DMS 273 treated with DMSO at 0.1 percent for 48 hours (cell line): ENCODE measurements at places on chromosomes 3 and 15.

DNA sequence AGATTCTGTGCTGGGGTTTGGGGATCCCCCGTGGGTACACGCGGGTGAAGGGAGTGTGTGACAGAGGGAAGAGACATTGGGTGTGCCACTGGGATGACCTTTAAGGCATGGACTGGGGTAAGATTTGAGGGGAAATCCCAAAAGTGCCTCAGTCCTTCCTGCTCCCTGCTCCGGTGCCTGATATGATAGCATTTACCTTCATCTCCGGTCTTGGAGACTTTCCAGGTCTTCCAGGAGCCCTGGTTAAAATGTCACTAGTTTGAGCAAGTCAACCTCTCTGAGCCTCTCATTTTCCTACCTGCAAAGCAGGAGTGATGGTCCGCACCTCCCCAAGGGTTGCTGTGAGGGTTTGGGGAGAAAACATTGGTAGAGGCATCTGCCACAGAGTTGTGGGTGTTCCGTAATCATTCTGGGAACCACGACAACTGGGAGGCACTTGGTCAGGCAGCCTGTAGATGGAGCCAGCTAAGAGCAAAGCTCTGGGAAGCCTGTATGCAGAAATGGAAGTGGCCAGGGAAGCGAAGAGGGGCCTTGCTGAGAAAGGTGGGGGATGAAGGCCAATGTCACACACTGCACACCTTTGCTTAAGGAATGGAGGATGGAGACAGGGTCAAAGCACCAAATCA is 33.9 kb upstream of the KIF23 start:
- no peak for DNase-seq

GRCh38 chr3:46406788-46407611 is at the start of the genes CCR5AS and CCRL2:
CCR5AS (minus strand) TSS chr3:46407066.
CCRL2 (plus strand) TSS chr3:46407259; CDS start chr3:46408080, 821 bp downstream.
- DNase-seq: no peak

GRCh38 chr3:197736491-197737318 is at the start of gene RUBCN:
RUBCN (minus strand) TSS chr3:197736904; CDS start chr3:197736719, 185 bp downstream.
- DNase-seq: peak; percentile 96

- DNase-seq: no peak
Observed at GRCh38 chr3:122975924-122976293, 51.7 kb downstream of the SEMA5B start.

GRCh38 chr15:78044407-78045155 is 32.9 kb downstream of the TBC1D2B start:
- no peak for DNase-seq

GRCh38 chr15:100075229-100075628 is 266.5 kb downstream of the ADAMTS17 start:
- DNase-seq: no peak

DNA sequence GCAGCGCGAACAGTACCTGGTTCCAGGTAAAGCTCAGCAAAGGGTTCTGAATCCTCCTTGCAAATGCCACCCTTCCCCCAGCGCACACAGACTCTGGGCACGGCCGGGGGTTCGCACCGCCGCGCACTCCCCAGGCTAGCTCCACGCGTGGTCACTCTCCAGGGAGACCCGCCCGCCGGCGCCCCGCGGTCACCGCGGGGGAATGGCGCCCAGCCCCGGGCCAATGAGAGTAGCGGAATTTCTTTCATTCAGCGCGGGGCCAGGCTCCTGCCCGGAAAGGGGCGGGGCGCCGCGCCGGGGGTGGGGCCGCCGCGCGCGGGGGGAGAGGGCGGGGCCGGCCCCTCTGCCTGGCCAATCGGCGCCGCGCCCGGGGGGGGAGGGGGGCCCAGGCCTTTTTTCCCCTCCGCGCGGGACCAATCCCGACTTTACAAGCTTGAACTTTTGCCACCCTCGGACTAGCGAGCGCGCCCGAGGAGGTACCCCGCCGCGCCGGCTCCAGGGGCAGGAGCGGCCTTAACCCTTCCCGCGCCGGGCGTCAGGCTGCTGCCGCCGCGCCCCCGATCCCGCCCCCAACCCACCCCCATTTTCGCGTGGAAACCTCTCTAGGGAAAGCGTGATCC is 1.1 kb upstream of the SMAD6 start:
- DNase-seq: peak; percentile 76

- DNase-seq: no peak
Observed at GRCh38 chr15:45319472-45320214, 58.7 kb downstream of the GATM start.

DNA sequence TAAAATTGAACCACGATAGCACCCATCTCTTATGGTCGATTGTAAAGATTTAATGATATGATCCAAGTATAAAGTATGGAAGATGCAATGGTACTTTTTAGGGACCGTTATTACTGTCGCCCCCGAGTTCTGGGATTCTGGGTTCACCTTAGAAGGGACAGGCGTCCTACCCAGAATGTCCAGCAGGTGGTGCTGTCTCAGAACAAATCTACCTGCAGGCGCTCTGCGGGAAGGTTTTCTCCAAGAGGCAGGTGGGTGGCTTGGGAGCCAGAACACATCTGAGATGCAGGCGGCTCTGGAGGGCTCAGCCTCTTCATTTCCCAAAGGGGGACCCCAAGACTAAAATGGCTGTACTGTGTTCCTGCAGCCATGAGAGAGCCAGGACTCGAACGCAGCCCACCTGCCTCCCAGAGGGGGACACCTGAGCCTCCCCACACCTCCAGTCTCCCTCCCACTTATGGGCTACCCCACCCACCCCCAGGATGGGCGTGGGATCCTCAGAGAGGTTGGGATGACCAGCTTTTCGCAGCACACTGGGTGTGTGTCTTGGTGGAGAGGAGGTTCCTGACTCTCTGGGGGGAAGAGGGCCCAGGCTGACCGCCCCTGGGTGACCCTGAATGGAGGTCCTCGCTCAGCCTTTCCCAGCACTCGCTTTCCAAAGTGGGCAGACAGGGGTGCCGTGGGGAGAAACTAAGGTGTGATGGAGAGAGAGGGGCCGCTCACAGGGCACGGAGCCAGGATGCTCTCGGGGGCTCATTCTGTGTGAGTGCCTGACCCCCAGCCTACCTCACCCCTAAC is 28.1 kb upstream of the CORO2B start:
- no peak for DNase-seq

- no peak for DNase-seq
Observed at GRCh38 chr15:25891081-25891480, 28.0 kb upstream of the ATP10A start.

GRCh38 chr3:171183042-171183441 is 156.5 kb upstream of the SLC2A2 start:
- DNase-seq: peak; percentile 10

- DNase-seq: peak; percentile 61
Observed at GRCh38 chr3:159763011-159763601, 225.5 kb upstream of the IL12A start.

DNA sequence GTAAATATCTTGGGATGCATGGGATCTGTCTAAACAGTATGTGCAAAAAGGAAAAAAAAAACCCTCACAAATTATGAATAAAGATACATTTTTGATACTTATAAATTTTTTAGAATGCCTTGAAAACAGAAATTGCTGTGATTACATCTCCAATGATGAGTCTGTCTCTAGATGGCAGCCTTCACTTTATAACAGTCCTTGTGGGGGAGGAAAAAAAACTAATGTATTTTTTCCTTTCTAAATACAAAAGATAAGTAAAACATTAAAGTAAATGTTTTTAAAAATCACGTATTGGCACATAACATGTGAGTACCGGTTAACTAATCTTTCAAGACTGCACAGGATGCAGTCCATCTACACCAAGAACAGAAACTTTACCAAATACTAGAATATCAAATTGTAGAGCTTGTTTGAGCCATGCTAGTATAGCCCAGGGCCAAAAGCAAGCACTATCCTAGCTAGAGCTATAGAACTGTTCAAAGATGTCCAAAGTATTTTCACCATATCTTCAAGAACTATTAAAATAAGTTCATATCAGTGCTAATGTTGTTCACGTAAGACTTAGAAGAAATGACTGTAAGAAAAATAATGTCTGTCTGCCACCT is 206.4 kb downstream of the STAG1 start:
- no peak for DNase-seq

- DNase-seq: no peak
Observed at GRCh38 chr3:86793786-86794185, 197.2 kb downstream of the VGLL3 start.

- no peak for DNase-seq
Observed at GRCh38 chr3:45596290-45596791, 1.8 kb downstream of the LIMD1 start.

DNA sequence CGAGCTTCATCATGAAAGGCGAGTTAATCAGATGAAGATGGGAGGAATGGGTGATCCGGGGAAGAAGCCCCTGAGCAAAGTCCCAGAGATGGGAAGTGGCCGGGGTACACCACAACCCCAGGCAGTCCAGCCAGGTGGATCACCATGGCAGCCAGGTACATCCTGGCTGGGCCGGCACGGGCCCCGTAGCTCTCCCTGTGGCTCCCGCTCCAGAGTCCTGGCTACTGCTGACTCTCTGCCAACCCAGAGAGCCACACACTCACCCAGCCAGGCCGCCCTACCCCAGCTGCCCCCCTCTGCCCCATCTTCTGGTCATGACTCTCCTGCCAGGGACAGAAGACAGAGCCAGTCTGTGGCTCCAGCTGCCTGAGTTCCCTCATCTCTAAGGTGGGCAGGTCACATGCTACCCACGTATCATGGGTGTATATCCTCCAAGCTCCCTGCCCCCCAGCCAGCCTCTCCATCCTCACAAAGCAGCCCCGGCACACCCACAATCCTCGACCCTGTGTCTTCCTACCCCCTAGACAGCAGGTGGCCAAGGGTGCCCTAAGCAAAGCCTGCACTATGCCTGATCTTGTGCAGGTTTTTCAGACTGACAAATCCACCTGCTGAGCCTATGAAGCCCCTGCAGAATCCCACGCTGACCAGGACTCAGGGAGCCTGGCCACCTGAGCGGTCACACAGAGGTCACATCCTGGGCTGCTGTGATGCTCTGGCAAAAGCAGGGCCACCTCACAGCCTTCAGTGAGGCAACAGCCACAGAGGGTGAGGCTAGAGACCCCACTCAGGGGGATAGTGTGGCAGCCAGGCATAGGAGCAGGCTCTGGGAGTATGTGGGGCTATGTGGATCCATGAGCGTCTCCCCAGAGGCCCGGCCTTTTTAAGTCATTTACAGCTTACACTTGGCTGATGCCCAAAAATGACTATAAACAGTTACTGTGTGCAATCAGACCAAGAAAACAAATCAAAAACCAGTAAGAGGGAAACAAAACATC is 13.2 kb downstream of the XXYLT1 start:
- no peak for DNase-seq

GRCh38 chr15:43067717-43068461 is 37.9 kb downstream of the UBR1 start:
- DNase-seq: no peak

GRCh38 chr15:50246631-50247030 is 18.9 kb downstream of the HDC start:
- DNase-seq: no peak

- no peak for DNase-seq
Observed at GRCh38 chr15:88267720-88268119, 11.2 kb upstream of the NTRK3 start.

DNA sequence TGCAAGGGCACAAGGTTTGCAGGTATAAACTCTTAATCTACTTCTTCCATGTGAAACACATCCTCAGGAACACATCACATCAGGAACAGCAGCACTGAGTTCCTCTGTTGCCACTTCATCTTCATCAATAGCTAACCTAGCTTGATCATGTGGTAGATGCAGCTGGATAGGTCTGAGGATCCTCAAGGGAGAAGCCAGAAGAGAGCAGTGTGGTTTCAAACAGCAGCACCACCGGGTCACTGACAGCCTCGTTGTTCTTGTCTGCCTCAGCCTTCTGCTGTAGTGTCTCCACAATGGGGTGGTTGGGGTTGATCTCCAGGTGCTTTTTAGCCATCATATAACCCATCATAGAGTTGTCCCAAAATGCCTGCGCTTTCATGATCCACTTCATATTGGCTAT is 58.8 kb downstream of the ADAM10 start:
- no peak for DNase-seq

DNA sequence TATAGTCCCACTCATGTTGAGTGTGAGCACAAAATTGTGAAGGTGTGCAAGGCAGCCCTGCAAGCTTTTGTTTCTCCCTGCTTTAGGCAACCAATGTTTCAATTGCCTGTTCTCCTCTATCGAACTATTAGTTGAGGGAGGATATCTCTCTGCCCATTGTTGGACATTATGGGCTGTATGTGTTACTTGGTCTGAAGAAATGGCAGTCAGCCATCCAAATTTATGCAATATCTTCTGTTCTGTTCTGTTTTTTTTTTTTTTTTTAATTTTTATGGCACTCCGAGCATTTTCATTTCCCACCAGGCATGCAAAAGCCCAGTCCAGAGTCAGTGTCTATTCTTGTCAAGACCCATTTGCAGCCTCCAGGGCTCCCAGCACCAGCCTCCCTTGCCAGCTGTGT is 44.0 kb downstream of the ANAPC13 start:
- no peak for DNase-seq

GRCh38 chr3:159619341-159619885 is 369.2 kb upstream of the IL12A start:
- DNase-seq: no peak

DNA sequence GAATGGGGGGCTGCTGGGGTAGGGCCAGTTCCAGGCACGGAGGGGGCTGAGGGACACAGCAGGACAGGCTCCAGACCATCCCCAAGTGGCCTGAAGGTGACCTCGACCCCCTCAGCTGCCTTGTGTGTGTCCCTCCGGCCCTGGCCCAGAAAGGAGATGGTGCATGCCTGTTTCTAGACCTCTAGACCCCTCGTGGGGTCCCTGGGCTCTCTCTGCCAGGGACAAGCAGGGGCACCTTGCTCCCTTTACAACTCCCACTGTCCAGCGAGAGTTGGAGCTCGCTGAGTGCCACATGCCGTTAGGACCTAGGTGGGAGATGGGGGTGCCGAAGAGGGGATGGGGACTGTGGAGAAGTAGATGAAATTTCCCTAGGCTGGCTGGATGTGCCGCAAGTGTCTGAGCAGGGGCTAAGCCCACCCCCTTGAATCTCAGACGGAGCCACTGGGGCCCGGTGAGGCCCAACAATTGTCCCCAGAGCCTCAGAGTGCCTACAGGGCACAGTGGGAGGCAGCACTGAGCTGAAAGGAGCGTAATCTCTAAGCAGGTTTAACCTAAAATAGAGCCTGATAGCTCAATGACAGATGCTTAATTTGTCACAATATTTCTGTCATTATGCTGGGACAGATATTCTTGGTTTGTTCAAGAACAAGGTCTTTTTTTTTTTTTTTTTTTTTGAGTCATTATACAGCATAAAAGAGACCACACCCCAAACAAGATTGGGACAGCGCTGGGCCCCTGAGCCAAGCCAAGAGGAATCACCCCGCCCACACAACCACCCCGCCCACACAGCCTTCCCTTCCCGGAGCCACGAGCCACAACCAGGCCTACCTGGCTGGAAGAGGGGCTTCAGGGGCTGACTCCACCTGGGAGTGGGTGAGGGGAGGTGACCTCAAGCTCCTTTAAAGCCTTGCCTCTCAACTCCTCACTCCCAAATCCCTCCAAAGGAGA is 23.6 kb upstream of the KLF13 start:
- no peak for DNase-seq

- no peak for DNase-seq
Observed at GRCh38 chr3:25432176-25432720, 4.2 kb downstream of the RARB start.

GRCh38 chr15:71362556-71362955 is 247.3 kb downstream of the THSD4 start:
- DNase-seq: no peak

GRCh38 chr3:14306142-14306541 is 96.3 kb upstream of the SLC6A6 start:
- no peak for DNase-seq

- DNase-seq: no peak
Observed at GRCh38 chr3:55549177-55549576, 62.1 kb upstream of the WNT5A start.

- DNase-seq: no peak
Observed at GRCh38 chr15:74857082-74857655, 14.2 kb upstream of the ULK3 start.

GRCh38 chr3:109685084-109686079 is 348.0 kb upstream of the DPPA4 start:
- DNase-seq: no peak
